T-helper 1 cell (primary cell): ENCODE measurements at places on chromosomes 1 and 21.

- DNase-seq = no peak
These were observed 863 bp downstream of the FH start for GRCh38 chr1:241518476-241519307.

- DNase-seq = no peak
These were observed 178.4 kb downstream of the GRIK3 start for GRCh38 chr1:36855699-36856494.

- DNase-seq = no peak
These were observed 127.2 kb downstream of the IGSF21 start for GRCh38 chr1:18234790-18235242.

- DNase-seq = no peak
These were observed 147.6 kb upstream of the DEPDC1 start for GRCh38 chr1:68644504-68644903.
